PC-3 (cell line): ENCODE measurements at places on chromosomes 3 and 15.

- DNase-seq: peak; percentile 46
Observed at GRCh38 chr15:87033056-87033455, 953.4 kb downstream of the AGBL1 start.

DNA sequence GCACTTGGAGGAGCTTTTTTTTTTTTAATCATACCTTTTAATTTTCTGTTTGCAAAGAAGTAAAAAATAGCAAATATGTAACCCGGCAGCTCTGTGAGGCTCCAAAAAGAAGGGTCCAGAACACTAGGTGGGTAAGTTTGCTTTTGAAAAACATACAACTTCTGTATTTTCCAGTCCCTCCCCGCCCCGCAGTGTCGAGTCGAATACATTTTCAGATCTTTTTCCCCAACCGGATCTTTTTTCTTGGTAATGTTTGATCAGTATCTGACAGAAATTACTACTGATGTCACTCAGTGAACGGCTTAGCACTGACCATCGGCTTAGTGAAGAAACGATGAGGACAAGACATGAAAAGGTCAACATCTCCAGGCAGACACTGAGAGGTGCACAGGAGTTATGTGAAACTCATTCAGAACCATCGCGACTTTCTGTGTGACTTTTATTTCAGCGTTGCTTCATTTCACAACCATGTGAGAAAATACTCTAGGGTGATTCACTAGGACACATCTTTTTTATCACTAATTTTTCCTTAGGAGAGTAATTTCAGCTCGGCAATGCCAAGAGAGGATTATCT is 11.0 kb downstream of the ISL2 start:
- no peak for DNase-seq

- peak; percentile 60 for DNase-seq
Observed at GRCh38 chr3:14273901-14274611, 95.4 kb downstream of the LSM3 start.

DNA sequence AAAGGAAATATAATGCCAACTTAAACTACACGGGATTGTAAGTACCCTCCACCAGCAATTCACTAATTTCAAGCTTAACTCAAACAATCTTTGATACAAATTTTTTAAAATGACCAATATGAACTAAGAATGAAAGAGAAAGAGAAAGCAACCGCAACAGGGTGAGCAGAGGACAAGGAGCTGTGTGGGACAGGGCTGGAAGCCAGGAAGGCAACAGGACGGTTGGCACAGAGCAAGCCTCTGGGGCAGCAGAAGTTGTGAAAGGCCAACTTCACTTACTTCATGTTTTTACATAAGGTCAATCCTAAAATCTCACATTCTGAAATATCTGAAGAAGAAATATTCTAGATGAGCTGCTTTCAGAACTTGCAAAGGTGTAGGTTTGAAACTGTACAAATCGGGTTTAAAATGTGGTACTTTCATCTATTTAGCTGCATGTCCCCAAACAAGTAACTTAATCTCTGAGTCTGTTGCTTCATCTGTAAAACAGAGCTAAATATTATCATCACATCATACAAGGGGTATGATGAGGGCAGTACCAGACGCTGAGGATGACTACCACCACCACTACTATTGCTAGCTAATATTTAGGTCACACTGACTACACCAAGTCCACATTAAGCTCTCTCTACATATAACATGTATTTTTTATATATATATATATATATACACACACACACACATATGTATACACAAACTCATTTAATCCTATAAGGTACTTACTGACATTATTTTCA is 101.7 kb downstream of the IGSF11 start:
- no peak for DNase-seq

- no peak for DNase-seq
Observed at GRCh38 chr15:47822048-47822447, 104.7 kb downstream of the SEMA6D start.

DNA sequence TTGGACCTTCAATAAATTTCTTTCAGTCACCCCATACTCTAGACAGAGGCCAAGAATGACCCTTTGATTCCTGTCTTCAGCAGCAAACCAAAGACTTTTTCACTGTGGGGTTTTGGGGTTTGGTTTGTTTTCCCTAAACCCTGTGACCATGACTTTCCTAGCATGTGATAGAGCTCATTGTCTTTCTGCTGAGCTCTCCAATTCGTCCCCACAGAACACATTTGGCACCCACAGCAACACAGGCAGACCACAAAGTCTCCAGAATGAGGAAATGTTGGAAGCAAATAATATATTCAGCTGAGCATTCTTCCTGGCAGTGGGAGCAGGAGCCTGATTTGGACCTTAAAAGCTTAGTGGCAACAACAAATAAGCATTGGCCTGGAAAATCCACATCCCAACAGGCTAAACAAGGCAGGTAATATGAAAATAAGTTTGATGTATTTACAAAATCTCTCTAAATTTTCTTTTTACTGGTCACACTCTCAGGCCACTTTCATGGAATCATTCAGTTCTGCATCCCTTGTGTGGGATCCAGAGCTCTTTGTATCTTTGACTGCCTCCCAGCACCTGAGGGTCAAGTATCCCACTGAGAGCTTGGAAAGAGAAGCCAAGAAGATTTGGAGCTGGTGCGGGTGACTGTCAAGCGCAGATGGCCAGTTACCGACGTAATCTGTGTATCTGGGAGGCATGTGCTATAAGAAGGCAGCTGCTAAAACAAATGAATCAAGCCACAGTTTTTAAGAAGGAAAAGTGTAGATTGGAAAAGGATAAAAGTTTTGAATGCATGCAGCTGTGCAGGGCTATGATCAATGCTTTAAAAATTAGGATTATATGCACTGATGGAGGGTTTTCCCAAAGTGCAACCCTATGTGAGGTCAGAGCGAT is 36.5 kb upstream of the CPB1 start:
- no peak for DNase-seq

GRCh38 chr3:139519998-139520737 is 19.4 kb downstream of the RBP1 start:
- DNase-seq: peak; percentile 49

DNA sequence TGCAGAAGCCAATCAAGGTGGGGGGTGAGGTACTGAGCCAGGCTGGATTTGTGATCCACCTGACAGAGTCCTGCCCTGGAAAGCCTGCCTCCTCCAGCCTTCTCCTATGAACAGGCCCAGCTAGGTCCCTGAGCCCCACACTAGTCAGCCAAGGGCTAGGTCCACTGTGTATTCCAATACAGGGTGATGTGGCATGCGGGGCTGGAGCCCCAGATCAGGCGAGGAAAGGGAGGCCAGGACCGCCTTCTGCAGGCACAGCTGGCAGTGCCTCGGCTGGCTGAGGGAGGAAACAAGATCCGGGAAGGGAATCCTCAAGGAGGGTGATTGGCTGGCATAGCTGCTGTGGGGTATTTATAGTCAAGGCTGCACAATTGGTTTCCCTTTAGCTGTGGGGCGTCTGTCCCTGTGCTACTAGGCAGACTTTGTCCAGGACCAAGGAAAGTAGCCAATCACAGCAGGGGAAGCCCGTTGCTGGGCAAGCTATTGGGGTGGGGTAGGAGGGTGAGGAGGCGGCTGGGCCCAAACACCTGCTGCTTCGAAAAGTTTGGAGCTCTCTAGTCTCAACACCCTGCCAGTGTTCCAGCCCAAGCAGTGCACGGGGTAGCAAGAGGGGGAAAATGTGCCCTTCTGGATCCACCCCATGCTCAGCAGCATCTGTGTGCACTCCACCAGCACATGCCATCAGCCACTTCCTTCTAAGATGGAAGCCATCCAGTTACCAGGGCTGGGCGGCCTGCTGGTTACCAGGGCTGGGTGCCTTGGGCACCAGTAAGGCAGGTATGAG is 5.9 kb downstream of the KY start:
- no peak for DNase-seq

- no peak for DNase-seq
Observed at GRCh38 chr3:43774799-43775198, 84.1 kb downstream of the ABHD5 start.

DNA sequence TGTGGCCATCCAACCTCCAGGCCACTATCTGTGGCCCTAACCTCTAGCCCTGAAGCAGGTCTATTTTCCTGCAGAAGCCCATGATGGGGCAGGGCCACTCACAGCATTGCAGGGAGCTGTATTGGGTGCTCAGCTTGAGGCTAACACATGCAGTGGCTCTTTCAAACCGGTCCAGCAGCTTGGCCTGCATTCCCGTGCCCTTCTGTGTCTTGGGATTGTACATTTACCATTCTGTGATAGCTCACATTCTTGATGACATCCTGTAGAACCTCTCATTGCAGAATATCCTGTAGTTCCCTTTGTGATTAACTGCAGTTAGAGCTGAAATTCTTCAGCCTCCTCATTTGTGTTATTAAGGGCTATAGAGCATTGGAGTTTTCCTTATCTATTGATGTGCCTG is 60.8 kb upstream of the ANKRD34C start:
- no peak for DNase-seq

DNA sequence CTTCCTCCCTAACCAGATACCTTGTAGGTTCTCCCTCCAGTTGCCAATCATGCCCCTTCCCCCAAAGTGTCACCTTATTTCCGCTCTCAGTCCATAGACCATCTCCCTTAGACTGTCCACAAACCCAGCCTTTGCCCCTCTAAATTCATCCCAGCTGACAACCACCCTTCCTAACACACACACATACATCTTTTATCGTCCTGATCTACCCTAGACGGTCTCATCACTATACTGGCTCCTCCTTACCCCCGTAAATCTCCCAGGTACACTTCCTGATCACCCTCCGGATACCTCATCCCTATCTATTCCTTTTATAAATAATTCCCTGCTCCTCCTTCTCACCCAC is 828 bp downstream of the THOC7 start:
- no peak for DNase-seq

DNA sequence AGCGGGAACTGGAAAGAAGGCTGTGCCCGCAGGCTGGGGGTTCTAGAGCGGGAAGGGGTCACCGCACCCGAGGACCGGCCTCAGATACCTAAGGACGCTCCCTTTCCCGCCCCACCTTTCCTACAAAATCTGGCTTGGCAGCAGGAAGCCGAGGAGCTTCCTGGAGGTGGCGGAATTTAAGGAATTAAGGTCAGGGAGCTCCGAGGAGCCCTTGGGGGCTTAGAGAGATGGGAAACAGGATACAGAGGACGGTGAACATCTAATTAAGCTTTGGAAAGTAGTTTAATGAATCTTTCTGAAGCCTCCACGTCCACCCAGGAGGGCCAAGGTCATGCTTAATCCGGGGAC is 507 bp upstream of the AP3B2 start:
- DNase-seq: no peak

GRCh38 chr3:21909096-21909495 is 158.1 kb upstream of the ZNF385D start:
- no peak for DNase-seq

- no peak for DNase-seq
Observed at GRCh38 chr3:73484656-73485248, 140.0 kb downstream of the PDZRN3 start.

- no peak for DNase-seq
Observed at GRCh38 chr3:194367992-194368841, 1.3 kb downstream of the LRRC15 start.

DNA sequence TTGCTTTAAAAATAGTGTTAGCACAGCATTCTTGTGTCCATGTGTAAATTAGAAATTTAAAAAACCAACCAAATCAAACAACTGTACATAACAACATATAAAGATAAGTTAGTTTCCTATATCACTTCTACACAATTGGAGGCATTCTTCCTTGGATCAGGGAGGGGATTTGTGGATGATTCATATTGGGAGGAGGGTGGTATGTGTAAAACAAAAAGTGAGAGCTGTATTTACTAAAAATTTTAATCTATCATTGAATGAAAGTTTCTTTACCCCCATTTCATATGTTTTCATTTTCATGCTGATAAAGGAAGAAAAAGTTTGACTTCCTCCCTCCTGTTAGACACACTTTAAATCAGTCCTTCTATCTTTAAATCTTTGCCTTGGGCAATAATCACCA is 325.0 kb downstream of the SATB1 start:
- peak; percentile 68 for DNase-seq

DNA sequence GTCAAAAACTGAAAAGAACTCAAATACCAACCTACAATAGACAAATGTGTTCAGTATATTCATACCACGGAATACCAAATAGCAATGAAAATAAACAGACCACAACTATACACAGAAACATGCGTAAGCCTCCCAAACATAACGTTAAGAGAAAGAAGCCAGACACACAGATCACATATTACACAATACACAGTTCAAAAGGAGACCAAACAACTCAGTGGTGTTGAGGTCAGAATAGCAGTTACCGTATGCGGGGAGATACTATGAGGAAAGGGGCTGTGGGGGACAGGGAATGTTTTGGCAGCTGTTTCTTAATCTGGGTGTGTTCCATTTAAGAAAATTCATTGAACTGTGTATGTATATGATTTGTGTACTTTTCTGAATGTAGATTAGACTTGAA is 6.6 kb downstream of the OSBPL10 start:
- no peak for DNase-seq

DNA sequence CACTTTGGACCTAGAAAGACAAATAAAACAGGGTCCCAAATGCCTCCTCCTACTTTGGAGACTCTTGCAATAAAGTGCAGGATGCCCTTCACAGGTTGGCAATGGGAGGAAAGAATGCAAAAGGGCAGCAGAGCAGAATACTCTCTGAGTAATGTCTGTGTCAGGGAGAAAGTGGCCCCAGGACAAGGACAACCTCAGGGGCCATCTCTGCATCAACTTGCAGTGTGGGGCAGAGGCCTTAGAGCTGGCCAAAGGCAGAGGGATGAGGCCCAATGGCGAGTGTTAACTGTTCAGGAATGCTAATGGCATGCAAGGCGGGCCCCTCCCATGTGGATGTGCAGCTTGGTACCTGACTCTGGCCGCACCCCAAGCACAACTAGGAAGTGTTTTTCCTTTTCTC is 8.4 kb downstream of the UPK1B start:
- DNase-seq: peak; percentile 98

DNA sequence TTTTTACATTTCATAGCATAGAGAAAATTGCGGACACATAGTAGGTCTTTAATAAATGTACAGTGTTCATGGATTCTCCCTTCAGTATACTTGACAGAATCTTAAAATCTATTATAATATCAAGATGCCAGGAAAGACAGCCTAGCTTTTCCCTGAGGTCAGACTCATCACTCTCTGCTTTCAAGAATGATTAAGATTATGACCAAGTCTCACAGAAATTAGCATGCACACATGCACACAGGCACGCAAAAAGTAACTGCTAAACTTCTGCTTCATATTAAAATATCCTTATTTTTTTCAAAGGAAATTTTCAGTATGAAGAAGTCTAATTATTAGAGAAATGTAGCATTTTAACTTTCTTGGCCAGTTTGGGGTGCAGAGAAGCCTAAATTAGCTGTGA is 493.8 kb upstream of the NECTIN3 start:
- DNase-seq: no peak

DNA sequence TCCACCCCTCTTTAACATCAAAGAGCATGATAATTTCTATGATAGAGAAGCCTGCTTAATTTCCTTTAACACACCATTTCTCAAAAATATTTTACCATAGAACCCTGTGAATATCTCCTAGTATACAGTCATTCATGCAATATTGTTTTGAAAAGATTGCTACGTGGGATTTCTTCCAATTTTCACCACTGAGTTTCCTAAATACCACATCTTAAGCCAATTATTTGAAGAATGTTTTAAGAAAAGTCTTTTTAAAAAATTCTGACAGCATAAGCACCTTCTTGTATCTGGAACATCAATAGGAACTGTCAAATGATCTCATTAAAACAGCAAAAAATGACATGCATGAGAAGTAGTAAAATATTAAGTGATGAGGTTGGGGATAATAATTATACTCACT is 1126.7 kb downstream of the TUSC7 start:
- no peak for DNase-seq

- no peak for DNase-seq
Observed at GRCh38 chr3:38538773-38539353, 42.7 kb downstream of the EXOG start.

GRCh38 chr3:177512945-177513814 is 315.9 kb upstream of the TBL1XR1 start:
- no peak for DNase-seq

GRCh38 chr3:156417559-156418132 is 137.3 kb downstream of the SSR3 start:
- DNase-seq: no peak
